ENCODE measurements at places on chromosomes 2 and 18.

DNA sequence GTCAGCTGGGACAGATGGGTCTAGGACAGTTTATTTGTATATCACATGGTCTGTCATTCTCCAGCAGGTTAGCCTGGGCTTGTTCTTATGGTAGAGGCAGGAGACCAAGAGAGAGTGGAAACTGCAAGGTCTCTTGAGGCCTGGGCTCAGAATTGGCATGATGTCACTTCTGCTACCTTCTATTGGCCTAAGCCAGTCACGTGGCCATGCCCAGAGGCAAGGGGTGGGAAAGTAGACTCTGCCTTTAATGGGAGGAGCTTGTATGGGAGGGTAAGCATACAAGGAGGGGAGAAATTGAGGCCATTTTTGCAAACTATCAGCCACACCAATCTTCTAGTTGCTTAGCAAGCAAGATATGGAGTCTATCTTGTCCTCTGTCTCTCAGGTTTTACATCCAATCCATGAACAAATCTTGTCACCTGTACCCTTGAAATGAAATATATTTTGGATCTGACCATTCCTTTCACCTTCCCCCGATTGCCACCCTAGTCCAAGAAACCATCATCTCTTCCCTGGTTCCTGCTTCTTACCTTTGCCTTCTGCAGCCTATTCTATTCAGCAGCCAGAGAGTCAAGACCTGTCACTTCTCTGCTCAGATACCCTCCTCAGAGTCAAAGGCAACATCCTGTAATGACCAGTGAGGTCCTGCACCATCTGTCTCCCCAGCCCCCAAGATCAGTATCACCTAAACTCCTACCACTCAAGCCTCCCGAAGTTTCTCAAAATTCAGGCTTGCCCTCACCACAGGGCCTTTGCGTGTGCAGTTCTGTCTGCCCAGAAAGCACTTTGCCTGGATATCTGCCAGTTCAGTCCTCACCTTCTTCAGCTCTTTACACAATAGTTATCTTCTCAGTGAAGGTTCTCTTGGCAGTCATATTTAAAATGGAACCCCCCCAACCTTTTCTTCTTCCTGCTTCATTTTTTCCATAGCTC, 240.0 kb downstream of the LOXHD1 start:
- peak; percentile 10 for DNase-seq

GRCh38 chr2:88683160-88684021, 8.1 kb upstream of the RPIA start:
- no peak for DNase-seq

DNA sequence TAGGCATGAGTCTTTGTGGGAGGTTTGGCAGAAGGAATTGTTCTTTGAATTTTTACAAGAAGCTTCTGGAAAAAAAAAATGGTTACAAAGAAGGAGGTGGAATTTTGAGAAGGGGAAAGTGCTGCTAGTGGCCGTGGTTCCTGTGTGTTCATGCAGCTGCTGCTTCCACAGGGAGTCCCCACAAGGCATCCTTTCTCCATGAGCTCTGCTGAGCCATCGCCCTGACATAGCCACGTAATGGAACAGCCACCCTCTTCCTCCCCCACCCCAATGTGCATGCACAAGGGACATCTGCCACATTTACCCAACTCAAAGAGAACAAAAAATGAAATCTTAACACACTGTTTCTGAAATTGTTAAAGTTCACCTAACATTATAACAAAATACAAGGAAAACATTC, 529.7 kb downstream of the SATB2 start:
- no peak for DNase-seq

- DNase-seq: no peak
Observed at GRCh38 chr2:222268311-222268990, 30.3 kb downstream of the PAX3 start.

DNA sequence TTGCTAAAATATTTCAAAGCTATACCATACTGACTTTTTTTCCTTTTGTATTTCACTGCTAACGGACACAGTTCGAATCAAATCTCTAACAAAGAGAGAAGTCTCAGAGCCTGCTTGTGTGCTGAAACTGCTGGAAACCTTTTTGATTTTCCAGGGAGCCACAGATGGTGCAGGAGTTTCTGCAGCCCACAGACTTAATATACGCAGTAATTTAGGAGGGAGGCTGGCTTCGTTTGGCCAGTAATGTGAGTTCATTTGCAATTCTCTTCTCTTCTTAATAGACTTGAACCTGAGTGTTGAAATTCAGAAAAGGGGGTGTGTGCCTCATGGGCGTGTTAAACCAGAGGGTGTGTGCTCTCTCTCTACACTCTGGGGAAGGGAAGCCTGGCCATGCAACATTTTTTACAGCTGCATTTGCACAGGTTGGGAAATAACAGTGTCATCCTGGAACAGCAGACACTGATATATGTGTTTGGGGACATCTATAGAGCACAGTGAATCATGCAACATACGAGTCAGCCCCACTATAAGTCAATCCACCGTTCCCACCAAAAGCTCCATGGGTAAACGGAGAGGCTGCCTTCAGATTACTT, 333.0 kb downstream of the CLIP4 start:
- DNase-seq: no peak

DNA sequence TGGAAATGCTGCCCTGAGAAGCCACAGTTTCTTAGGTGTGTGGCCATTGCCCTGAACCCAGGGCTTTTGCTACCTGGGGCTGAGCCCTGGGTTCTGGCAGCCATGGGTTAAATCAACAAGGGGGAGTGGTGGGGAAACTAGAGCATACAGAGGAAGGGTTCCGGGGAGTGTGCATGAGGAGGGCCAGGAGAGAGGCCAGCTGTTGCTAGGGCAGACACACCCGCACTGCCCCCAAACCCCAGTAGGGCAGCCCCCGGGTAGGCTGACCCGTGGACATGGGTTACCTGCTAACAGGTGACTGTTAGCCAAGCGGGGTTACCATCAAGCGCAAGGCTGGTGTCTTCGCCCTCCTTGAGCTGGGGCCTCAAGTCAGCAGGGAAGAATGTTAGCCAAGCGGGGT, 14.8 kb upstream of the ARHGEF4 start:
- DNase-seq: no peak

DNA sequence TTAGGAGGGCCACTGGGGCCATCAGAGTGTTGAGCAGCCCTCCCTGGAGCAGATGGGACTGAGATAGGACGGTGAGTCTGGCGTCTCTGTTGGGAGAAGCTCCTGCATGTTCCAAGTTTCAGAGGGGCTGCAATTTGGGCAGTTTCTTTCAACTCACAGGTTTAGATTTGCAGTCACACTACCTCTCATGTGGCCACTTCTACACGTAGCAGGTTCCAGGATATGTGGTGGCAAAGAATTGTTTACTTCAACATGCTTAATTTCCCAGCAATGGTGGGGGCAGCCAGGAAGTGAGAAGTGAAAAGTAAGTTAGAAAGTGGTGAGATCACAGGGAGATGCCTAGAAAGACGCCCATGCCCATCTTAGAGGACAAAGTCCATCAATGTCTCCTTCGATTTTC, 9.3 kb downstream of the NCK2 start:
- DNase-seq: no peak

DNA sequence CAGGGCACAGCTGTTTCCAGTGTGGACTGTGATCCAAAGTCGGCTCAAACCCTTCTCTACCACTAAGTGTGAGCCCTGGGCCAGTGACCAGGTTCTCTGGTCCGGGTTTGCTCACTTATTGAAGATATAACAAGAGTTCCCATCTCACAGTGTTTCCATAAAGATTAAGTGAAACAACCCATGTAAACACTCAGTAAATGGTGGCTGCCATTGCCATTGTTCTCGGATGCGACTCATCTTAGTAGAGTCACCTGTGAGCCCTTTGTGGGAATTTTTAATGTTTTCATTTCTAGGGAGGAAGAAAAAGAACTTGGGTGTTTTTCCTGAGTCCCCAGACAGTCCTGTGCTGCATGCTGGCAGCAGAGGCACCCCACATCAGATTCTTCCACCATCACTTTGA, 53.4 kb downstream of the TPGS2 start:
- DNase-seq: no peak

Data from RKO (cell line).